ELR (cell line): ENCODE measurements at places on chromosomes 11 and 22.

GRCh38 chr11:112478806-112479205, 218.1 kb upstream of the PLET1 start:
- no peak for DNase-seq

DNA sequence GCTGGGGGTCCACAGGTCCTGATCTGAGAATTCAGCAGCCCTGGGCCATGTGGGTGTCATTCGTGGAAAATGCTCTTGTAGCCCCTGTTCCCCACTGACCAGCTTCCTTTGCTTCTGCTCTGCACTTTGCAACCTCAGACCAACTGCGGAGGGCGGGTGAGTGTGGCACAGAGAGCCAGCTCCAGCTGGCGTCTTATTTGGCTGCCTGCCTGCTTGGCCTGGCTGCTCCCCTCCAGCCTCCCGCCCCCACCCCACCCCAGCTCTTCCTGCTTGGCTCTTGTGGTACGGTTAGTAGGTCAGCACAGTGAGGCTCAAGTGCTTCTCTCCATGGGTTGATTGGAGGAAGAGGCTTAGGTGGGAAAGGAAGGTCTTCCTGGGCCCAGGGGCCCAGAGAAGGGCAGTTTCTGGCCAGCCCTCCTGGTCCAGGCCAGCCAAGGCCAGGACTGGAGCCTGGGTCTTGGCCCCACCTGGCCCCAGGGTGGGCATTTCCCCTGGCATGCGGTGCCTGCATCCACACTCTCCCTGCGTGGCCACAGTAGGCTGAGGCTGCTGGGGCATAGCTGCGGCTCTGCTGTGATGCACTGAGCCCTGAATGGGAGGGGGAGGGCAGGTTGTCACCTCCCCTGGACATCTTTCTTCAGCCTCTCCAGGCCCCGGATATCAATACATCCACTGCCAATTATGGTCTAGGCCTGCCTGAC, 26.5 kb downstream of the MYO7A start:
- no peak for DNase-seq

GRCh38 chr11:76666830-76667229, 3.7 kb downstream of the LRRC32 start:
- no peak for DNase-seq

DNA sequence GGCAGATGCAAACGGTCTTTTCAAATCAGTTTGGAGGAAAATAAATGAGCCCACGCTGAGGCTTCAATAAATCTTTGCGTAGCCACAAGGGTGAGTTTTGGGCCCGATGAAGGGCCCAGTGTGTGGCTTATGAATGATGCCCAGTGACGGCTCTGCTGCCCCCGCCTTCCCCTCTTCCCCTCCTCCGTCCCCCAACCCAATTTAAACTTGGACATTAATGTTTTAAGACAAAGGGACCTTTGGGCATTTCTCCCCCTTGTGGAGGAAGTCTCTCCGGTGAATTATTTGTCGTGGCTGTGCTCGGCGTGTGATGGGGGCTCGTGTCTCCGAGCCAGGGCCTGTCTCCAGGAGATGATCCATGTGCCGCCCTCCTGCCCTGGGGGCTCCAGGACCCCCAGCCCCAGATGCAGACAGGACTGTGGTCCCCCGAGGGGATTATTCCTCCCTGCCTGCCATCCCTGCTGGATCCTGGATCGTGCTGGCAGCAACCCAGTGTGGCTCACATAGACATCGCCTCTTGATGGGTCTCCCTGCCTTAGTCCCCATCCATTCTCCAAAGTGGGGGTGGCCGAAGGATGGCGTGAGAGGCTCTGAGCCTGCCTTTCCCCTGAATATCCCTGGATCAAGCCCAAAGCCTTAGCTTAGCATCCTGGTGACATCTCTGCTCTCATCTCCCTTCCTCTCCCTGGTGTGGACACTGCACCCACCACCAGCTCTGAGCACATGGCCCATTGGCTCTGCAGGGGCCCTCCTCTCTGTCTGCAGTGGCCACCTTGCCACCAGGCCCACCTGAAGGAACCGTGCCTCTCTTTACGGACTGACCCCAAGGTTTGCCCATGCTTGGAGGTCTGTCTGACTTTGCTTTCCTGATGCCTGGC, 56.4 kb downstream of the SMIM38 start:
- DNase-seq = no peak

DNA sequence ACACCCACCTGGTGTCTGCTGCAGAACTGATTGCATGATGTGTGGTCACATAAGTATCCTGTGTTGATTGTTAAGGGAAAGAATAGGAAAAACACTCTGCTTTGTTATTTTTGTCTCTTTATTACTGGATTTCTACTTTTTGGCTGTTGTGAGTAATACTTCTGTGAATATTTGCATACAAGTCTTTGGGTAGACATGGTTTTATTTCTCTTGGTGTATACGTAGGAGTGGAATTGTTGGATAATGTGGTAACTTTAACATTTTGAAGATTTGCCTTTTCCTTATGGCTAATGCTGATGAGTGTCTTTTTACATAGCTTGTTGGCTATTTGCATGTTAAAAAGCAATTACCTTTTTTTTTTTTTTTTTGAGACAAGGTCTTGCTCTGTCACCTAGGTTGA, 13.1 kb downstream of the PPP6R3 start:
- DNase-seq = no peak

DNA sequence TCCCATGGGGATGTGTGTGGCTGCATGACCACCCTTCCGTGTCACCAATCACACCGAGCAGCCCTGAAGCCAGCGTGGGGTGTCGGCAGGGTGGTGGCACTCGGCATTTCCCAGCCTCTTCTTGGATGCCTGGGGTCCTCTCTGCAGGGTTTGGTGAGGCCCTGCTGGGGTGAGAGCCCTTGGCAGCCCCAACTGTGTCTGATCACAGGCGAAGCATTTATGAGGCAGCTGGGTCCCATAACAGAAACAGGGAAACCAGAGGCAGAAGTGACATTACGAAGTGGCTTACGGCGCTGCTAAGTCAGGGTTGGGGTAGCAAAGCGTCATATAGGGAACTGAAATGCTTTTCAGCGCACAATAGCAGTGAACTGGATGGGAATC, 92.3 kb upstream of the SEPTIN5 start:
- no peak for DNase-seq

DNA sequence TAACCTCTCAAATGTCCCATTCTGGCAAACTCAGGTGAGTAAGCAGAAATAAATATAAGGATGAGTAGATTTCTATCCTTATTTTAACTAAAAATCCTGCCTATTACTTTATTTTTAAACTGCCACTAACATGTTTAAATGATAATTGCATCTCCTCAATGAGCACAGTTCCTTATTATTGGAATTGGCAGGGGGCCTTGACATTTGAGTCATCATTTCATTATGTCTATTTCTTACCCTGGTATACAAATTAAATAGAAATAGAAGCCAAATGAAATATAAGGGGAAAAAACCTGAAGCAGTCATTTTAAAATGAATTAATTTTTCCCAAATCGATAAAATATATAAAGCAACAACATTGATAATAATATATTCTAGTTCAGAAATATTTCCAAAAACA, 81.2 kb downstream of the GUCY1A2 start:
- DNase-seq = no peak

DNA sequence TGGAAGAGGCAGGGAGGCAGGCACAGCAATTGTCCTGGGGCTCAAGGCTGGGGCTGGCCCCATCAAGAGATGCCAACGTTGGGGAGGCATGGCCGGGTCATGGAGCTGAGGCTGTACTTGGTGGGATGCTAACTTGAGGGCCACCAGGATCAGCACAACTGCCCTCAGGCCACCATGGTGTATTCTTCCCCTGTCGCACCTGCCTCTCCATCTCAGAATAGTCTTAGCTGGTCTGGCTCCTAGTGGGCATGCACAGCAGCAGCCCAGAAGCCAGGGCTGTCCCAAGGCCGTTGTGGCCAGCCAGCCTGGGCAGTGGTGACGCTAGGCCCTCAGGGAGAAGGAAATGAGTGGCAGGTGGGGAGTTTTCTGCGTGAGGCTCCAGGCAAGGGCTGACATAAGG, 91.3 kb downstream of the DHCR7 start:
- DNase-seq = no peak

- peak; percentile 39 for DNase-seq
These were observed 40.1 kb upstream of the CLMP start for GRCh38 chr11:123235117-123235655.

DNA sequence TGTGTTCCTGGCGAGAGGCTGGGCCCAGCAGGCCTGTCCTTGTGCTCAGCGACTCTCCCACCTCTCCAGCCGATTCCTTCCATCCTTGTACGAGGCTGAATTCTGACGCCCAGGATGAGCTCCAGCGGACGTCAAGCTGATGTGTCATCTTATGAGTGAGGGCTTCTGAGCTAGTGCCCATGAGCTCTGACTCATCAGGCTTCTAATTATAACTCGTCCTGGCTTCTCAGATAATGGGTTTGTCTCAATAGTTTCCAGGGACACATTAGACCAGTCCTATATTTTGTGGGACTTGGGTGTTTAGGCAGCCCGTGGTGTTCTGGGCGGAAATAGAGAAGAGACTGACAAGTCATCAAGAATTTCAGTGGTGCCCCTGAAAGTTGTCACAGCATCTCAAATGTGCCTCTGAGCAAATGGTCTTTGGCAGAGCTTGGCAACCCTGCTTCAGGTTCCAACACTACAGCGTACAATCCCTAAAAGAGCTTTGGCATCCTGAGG, 108.2 kb upstream of the CD44 start:
- DNase-seq = peak; percentile 99

- peak; percentile 63 for DNase-seq
These were observed 5.3 kb downstream of the MALAT1 start for GRCh38 chr11:65503949-65504673.

- DNase-seq = no peak
These were observed 3.0 kb downstream of the GSTT4 start for GRCh38 chr22:24002272-24002671.

GRCh38 chr11:10499452-10499851, 41.5 kb downstream of the RNF141 start:
- no peak for DNase-seq

GRCh38 chr11:57566005-57566904, 1.2 kb downstream of the UBE2L6 start:
- peak; percentile 61 for DNase-seq

GRCh38 chr11:113019711-113020110, 58.5 kb downstream of the NCAM1 start:
- no peak for DNase-seq
